Activated CD8-positive, alpha-beta T cell treated with anti-CD3 and anti-CD28 coated beads, Interleukin-2, amount 10 ng/mL, durations not matched to agents 7 days and 5 days (primary cell): ENCODE measurements at places on chromosomes 3 and 15.
A peak's percentile ranks its signal among the peaks of the same experiment; 100 is the strongest.

GRCh38 chr3:17373304-17373703 lies 369.1 kb downstream of the TBC1D5 start:
- DNase-seq, result no peak

DNA sequence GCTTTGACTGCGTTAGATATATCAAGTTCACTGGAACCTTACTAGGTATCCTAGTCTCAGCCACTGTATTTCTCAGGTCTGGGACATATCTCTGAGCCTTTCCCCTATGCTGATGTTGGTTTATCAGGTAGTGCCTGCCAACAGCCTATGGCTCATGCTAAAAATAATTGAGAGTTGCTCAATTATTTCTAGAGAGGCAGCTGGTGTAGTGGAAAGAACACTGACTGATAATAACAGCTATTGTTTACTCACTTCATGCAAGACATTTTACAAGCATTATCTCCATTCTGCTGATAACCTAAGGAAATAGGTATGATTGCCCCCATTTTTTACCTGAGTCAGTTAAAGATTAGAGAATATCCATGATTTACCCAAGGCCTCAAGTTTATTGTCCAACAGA lies 231.4 kb downstream of the LRRN1 start:
- no peak for DNase-seq

GRCh38 chr15:31332020-31332680 lies 5.5 kb downstream of the KLF13 start:
- no peak for DNase-seq

DNA sequence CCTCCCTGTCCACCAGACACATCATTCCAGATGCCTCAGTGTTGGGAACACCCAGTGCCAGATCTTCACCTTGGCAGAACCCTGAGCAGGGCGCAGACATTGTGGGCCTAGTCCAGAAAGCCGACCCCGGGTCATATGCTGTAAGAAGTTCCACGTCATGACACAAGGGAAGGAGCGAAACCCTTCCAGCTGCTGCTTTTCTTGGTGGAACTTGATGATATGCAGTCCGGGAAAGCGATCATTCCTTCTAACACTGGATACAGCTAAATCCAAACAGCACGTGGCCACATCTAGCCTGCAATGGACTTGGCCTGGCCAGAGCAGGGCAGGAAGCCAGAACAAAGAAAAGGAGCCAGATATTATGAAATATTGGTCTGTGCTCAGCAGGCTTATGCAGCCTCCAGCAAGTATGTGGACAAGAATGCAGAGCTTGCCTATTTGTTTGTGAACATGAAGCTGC lies 22.0 kb downstream of the GASK1A start:
- no peak for DNase-seq

GRCh38 chr3:197613199-197613598 lies 57.4 kb upstream of the BDH1 start:
- peak; percentile 54 for DNase-seq

GRCh38 chr3:16932877-16933276 lies 48.1 kb downstream of the PLCL2 start:
- no peak for DNase-seq

- peak; percentile 38 for DNase-seq
These were observed 27.6 kb upstream of the NRROS start for GRCh38 chr3:196611761-196612483.
